Lung (tissue), 17 donors: ENCODE measurements at places on chromosomes 7 and 10. TPM values are rescaled to one million over a fixed set of nuclear protein-coding genes. Genes with fewer than 3 reads are reported as not detected.

GRCh38 chr7:104160375-104160774, 47.4 kb downstream of the ORC5 start:
- H3K27ac ChIP-seq: no peak overlapping the region
- H3K4me3 ChIP-seq: no peak overlapping the region
- H3K36me3 ChIP-seq: peaks cover 2% of the 10 kb centered on the region

DNA sequence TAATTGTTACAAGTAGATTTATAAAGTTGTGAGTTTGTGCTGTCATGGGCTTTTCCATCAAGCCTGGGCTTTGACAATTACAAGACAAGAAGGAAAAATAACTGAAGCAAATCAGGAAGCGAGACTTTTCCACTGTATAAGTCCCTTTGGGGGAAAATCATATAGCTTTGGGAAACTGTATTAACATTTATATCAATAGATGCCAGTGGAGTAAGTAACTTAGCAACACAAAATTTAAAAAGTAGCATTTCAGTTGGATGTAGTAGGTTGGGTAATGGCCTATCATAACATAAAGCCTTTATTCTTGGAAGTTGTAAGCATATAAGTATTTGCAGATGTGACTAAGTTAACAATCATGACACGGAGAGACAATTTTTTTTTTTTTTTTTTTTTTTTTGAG, 931.1 kb downstream of the CNTNAP2 start:
- no peak overlapping the region for H3K27ac ChIP-seq
- H3K27me3 ChIP-seq: no peaks in the 10 kb centered on the region
- no peak for DNase-seq

GRCh38 chr7:68200051-68200670, 1203.5 kb downstream of the TYW1 start:
- no peaks in the 10 kb centered on the region for H3K27me3 ChIP-seq
- H3K27ac ChIP-seq: no peak overlapping the region
- H3K4me1 ChIP-seq: no peaks in the 10 kb centered on the region
- H3K4me3 ChIP-seq: no peak overlapping the region
- no peak for DNase-seq
- H3K36me3 ChIP-seq: no peaks in the 10 kb centered on the region

DNA sequence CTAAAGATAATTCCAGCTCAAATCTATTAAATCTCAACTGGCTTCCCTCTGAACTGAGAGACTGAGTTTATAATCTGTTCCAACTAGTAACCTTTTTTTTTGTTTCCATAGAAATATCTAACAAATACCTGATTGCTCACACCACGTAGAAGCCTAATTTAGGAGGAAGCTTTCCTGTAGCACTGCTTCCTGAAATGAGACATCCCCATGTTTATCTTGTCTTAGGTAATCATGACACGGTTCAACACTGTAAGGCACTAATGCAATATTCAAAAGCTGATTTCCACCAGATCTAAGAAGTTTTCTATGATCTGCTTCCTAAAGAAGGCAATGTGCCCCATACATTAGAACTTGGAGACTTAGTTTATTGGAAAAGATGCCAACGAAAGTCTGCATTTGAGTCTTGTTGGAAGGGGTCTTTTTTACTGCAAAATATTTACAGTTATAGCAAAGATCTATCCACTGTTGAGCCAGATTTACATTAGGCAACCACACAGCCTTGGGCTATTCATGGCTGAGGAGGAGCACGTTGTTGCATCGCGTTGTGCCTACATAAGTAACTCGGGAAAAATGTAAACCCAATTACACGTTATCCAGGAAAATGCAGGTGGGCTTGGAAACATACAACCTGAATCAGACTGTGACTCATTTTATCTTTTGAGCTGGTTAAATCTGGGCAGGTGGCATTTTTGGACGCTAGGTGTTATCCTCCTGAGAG, 66.3 kb downstream of the VIPR2 start:
- no peak overlapping the region for H3K4me3 ChIP-seq
- H3K4me1 ChIP-seq: no peaks in the 10 kb centered on the region
- no peak for DNase-seq
- peaks cover 4% of the 10 kb centered on the region for H3K27me3 ChIP-seq
- no peak overlapping the region for H3K27ac ChIP-seq
- H3K36me3 ChIP-seq: no peaks in the 10 kb centered on the region

- no peak overlapping the region for H3K4me3 ChIP-seq
- no peaks in the 10 kb centered on the region for H3K36me3 ChIP-seq
- no peak for DNase-seq
- H3K27ac ChIP-seq: no peak overlapping the region
- no peaks in the 10 kb centered on the region for H3K4me1 ChIP-seq
- peaks cover 18% of the 10 kb centered on the region for H3K27me3 ChIP-seq
Observed at GRCh38 chr10:123574109-123574698, 92.0 kb upstream of the GPR26 start.

DNA sequence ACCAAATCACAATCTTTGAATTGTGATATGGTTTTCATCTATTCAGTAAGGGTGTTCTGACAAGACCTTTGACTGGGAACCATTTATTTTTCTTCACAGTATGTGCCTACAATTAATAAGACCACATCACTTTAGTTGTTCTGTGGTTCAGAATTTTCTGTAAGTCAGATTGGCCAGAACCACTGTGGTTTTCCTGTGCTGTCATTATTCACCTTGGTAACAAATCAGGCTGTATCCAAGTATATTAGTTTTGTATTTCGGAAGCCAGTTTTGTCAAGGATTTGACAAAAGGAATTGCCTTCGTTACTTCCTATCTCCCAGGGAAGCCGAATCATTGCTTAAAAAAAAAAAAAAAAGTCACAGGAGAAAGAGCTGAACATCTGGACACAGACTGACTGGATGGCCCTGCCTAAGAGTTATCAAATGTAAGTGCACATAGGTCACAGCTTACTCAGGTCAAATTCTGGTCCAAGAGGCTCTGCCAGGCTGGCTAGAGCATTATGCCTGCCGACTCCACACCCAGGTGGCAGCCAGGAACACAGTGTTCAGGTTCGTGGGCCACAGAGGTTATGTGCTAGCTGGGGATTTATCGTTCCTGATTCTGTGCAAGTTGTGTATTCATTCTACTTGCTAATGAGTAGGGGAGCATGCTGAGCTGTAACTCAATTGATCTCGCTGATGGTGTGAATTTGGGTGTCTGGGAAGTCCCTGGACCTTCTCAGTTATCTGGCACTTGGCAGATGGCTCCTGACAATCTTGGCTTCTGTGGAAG, 175.3 kb downstream of the JAZF1 start:
- no peaks in the 10 kb centered on the region for H3K4me1 ChIP-seq
- no peak for DNase-seq
- no peaks in the 10 kb centered on the region for H3K27me3 ChIP-seq
- H3K4me3 ChIP-seq: no peak overlapping the region
- no peak overlapping the region for H3K27ac ChIP-seq
- H3K36me3 ChIP-seq: no peaks in the 10 kb centered on the region

GRCh38 chr7:41711283-41712064, 8.6 kb upstream of the INHBA start:
- H3K36me3 ChIP-seq: no peaks in the 10 kb centered on the region
- no peak overlapping the region for H3K27ac ChIP-seq
- H3K27me3 ChIP-seq: peaks cover 12% of the 10 kb centered on the region
- no peaks in the 10 kb centered on the region for H3K4me1 ChIP-seq

DNA sequence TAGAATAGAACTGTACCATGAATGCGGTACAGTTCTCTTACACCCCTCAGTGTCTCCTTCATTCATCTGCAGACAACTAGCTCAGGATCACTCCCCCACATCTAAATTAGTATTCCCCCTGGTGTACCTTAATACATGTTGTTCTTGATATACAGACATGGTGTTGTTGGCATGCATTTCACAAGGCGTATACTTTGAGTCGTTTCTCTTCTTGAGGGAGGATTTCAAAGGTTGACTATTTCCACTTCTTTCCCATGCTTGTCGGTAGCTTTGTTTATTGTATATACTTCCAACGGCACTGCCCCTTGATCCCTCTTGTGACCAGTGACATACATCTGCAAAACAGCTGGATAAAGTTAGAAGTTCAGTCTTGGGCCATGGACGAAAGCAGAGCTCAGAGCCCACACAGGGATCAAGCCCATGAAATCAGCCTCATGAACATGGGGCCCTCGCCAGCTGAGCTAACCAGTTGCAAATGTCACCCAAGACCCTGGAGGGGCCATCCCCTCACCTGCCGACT, 8.6 kb downstream of the CPA4 start:
- no peaks in the 10 kb centered on the region for H3K27me3 ChIP-seq
- DNase-seq: no peak
- H3K4me3 ChIP-seq: no peak overlapping the region
- H3K4me1 ChIP-seq: no peaks in the 10 kb centered on the region
- H3K36me3 ChIP-seq: no peaks in the 10 kb centered on the region
- no peak overlapping the region for H3K27ac ChIP-seq

- peaks cover 4% of the 10 kb centered on the region for H3K27me3 ChIP-seq
- no peak overlapping the region for H3K4me3 ChIP-seq
- H3K4me1 ChIP-seq: peaks cover 3% of the 10 kb centered on the region
- DNase-seq: no peak
- no peak overlapping the region for H3K27ac ChIP-seq
- no peaks in the 10 kb centered on the region for H3K36me3 ChIP-seq
Observed at GRCh38 chr7:100171087-100171681, 2.8 kb upstream of the GAL3ST4 start.

DNA sequence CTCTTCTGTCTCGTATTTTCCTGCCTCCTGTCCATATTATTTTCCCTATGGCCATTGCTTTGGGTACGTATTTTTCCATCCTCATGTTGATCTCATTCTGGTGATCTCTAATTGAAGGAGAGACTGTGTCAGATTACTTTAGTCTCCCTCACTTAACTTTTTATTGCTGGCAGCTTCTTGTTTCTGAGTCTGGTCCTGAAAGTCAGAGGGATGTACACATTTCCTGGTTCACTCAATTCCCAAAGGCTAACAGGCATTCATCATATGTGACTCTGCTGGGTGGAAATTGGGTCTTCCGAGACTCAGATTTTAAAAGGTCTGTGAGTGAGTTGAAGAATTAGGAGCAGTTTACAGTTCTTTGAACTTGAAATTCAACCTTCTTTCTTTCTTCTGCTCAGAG, 10.9 kb downstream of the UMAD1 start:
- no peaks in the 10 kb centered on the region for H3K27me3 ChIP-seq
- no peak overlapping the region for H3K27ac ChIP-seq
- DNase-seq: no peak
- no peaks in the 10 kb centered on the region for H3K4me1 ChIP-seq
- H3K4me3 ChIP-seq: no peak overlapping the region
- H3K36me3 ChIP-seq: no peaks in the 10 kb centered on the region

DNA sequence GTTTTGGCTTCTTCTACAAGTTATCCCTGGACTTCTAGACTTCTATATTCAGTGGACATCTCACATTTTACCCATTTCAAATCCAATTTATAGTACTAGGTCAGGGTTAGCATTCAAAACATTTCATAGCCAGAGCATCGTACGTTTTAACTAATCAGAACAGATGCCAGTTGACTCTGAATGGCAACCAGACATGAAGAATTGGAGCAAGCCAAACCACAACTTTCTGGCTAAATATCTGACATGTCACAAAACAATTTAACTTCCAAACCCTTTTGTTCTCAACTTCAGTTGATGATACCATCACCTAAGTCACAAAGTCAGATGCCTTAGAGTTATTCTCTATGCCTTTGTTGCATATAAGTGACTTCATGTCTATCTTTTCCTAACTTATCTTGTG, 1105.7 kb downstream of the XPNPEP1 start:
- H3K27ac ChIP-seq: no peak overlapping the region
- DNase-seq: no peak
- H3K4me1 ChIP-seq: no peaks in the 10 kb centered on the region
- H3K4me3 ChIP-seq: no peak overlapping the region
- no peaks in the 10 kb centered on the region for H3K27me3 ChIP-seq
- no peaks in the 10 kb centered on the region for H3K36me3 ChIP-seq

TMEM225B gene
- total RNA-seq: 0.31 TPM

OPN1SW gene
- total RNA-seq: not detected

ZNF775 gene
- 4.4 TPM for total RNA-seq

CH25H gene
- 4.5 TPM for total RNA-seq

FBXO24 gene
- 1.3 TPM for total RNA-seq
